ENCODE measurements at places on chromosomes 5 and 9.

GRCh38 chr5:178832618-178833201 lies 27.0 kb upstream of the ZNF354B start:
- peaks cover 5% of the 10 kb centered on the region for H3K4me1 ChIP-seq
- no peak overlapping the region for H3K4me3 ChIP-seq
- no peak for DNase-seq

DNA sequence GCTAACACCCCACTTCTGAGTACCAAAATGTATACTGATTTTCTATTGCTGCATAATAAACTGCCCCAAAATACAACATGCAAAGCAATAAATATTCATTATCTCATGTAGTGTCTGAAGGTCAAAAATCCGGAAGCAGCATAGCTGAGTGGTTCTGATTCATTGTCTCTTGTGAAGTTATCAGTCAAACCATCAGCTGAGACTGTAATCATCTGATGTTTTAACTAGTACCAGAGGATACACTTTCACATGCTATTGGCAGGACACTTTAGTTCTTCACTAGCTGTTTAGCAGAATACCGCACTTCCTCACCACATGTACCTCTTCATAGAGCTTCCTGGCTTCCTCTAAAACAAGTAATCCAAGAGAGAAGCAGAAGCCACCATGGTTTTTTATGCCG lies 12.7 kb upstream of the TMEM161B start:
- peaks cover 28% of the 10 kb centered on the region for H3K36me3 ChIP-seq
- H3K4me1 ChIP-seq = no peaks in the 10 kb centered on the region
- H3K27ac ChIP-seq = no peak overlapping the region
- H3K4me3 ChIP-seq = no peak overlapping the region

- no peaks in the 10 kb centered on the region for H3K36me3 ChIP-seq
- H3K4me3 ChIP-seq = no peak overlapping the region
Observed at GRCh38 chr5:170348137-170348633, 41.0 kb downstream of the KCNMB1 start.

DNA sequence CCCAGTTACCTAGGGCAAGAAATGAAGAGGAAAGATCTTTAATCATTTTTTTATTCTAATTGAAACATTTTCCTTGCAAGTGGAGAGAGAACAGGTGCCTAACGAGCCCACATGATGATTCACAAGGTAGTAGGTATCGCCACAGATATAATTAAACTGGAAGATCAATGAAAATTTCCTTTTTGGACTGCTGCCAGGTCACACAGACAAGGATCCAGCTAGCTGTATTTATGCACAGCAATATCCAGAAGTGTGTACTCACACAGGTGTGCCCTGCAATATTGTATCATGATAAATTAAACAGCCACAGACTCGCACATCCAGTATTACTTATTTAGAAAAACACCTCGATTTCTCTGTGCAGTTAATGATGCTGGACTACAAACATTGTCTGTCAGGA lies 294.0 kb upstream of the SMARCA2 start:
- no peak for DNase-seq
- H3K36me3 ChIP-seq = no peaks in the 10 kb centered on the region
- H3K27me3 ChIP-seq = peaks cover 3% of the 10 kb centered on the region
- no peak overlapping the region for H3K4me3 ChIP-seq
- H3K27ac ChIP-seq = no peak overlapping the region

GRCh38 chr5:72646246-72646866 lies 139.1 kb upstream of the ZNF366 start:
- H3K4me1 ChIP-seq = no peaks in the 10 kb centered on the region
- no peak overlapping the region for H3K4me3 ChIP-seq
- DNase-seq = no peak
- H3K27ac ChIP-seq = no peak overlapping the region
- no peaks in the 10 kb centered on the region for H3K36me3 ChIP-seq

DNA sequence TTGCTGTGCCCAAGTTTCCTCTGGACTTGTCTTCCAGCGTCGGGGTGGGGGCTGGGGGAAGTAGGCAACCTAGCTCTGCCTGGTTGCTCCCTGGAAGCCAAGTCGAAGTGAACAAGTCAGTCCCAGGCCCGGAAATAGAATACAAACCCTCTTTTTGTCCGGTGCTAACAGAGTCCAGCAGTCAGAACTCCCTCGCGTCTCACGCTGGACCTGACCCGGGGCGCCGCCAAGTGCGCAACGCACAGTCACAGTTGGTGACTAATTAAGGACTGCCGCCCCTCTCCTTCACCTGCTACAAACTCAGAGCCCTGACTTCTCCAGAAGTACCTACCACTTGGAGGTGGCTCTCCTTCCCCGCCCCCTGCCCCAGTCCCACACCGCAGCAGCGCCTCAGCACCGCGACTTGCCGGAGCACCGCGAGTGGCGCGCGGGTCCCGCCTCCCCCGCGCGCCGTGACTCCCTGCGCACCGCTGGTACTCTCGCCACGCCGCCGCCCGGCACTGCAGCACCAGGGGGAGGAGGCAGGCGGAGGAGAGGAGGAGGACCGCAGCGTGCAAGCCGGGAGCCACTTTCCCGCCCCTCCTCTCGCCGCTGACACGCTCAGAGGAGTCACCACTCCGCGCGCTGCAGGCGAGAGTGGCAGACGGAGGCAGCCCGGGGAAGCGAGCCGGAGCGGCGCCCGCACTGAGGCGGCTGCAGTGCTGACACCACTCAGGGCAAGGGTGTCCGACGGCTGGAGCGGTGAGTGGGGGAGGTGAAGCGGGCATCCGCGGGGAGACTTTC lies at the start of gene SV2C:
SV2C (plus strand) TSS at position 612 of the 783 bp plus-strand sequence. CDS start 48,368 bp downstream, outside the sequence.
- H3K4me1 ChIP-seq = no peaks in the 10 kb centered on the region
- no peak within 1 kb of the TSS for H3K4me3 ChIP-seq
- no peaks in the 10 kb centered on the region for H3K36me3 ChIP-seq
- H3K27ac ChIP-seq = no peak within 1 kb of the TSS
- peaks cover 90% of the 10 kb centered on the region for H3K27me3 ChIP-seq

- H3K4me1 ChIP-seq = no peaks in the 10 kb centered on the region
- H3K4me3 ChIP-seq = no peak overlapping the region
- H3K36me3 ChIP-seq = no peaks in the 10 kb centered on the region
- no peak for DNase-seq
Observed at GRCh38 chr9:21119093-21119770, 22.4 kb downstream of the IFNW1 start.

DNA sequence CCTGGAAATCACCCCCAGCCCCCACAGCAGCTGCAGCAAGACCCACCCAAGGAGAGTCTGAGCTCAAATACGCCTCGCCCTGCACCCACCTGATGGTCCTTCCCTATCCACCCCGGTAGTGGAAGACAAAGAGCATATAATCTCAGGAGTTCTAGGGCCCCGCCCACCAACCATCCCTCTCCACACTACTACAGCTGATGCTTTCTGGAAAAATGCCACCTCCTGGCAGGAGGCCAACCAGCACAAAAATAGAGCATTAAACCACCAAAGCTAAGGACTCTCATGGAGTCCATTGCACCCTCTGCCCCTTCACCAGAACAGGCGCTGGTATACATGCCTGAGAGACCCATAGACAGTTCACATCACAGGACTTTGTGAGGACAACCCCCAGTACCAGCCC lies 22.5 kb upstream of the NIPSNAP3A start:
- no peaks in the 10 kb centered on the region for H3K36me3 ChIP-seq
- H3K4me3 ChIP-seq = no peak overlapping the region
- no peak for DNase-seq
- no peak overlapping the region for H3K27ac ChIP-seq
- H3K27me3 ChIP-seq = no peaks in the 10 kb centered on the region

- no peaks in the 10 kb centered on the region for H3K36me3 ChIP-seq
- DNase-seq = no peak
- no peak overlapping the region for H3K4me3 ChIP-seq
- H3K27ac ChIP-seq = no peak overlapping the region
Observed at GRCh38 chr5:33925278-33925677, 10.9 kb upstream of the RXFP3 start.

DNA sequence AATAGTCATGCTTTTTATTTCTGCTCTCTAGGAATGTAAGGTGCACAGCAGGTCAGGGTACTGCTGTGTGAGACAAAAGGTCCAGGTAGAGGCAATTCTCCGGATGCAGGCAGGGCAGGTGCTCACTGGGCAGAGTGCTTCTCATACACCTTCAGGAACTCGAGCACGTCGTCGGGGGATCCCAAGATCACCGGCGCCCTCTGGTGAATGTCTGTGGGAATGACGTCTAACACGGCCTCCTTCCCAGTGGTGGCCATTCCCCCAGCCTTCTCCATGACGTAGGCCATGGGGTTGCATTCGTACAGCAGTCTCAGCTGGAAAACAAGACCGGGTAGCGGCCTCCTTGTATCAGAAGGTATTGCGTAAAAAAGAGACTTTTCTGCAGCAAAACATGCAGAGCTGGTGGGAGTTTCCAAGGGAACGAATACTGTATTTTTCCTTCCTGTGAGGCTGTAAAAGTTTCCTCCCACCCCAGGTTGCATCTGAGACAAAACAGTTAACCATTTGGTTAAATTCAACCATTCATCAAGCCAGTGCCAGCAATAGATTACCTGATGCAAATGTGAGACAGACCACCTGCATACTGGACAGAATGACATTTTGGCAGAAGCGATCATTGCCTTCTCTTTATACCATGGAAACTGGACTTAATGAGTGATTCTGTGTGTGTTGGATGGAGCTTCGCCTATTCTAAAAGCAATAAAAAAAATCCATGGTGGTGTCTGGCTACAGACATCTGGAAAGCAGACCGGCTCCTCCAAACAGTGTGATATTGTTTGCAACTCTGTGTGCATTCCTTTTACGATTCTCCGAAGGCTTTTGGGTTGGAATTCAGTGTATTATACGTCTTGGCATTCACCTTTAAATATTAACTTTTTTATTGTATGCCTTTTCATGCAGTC lies 9.9 kb upstream of the FBP2 start:
- no peak overlapping the region for H3K4me3 ChIP-seq
- H3K27me3 ChIP-seq = no peaks in the 10 kb centered on the region
- H3K27ac ChIP-seq = no peak overlapping the region
- H3K4me1 ChIP-seq = no peaks in the 10 kb centered on the region
- H3K36me3 ChIP-seq = no peaks in the 10 kb centered on the region
